ENCODE measurements at places on chromosomes 1 and 21. TPM values are rescaled to one million over a fixed set of nuclear protein-coding genes. Genes with fewer than 3 reads are reported as not detected.

Gene GSTM3
- 2.1 TPM for total RNA-seq

GRCh38 chr1:2322581-2323211 is 68.7 kb downstream of the MORN1 start:
- no peak for DNase-seq

- no peak for DNase-seq
Observed at GRCh38 chr1:34851431-34852105, 8.0 kb downstream of the SMIM12 start.

Gene KIF2C
- 107 TPM for total RNA-seq

Gene AMY1B
- total RNA-seq = not detected

Gene GPR161
- total RNA-seq = 0.97 TPM

DNA sequence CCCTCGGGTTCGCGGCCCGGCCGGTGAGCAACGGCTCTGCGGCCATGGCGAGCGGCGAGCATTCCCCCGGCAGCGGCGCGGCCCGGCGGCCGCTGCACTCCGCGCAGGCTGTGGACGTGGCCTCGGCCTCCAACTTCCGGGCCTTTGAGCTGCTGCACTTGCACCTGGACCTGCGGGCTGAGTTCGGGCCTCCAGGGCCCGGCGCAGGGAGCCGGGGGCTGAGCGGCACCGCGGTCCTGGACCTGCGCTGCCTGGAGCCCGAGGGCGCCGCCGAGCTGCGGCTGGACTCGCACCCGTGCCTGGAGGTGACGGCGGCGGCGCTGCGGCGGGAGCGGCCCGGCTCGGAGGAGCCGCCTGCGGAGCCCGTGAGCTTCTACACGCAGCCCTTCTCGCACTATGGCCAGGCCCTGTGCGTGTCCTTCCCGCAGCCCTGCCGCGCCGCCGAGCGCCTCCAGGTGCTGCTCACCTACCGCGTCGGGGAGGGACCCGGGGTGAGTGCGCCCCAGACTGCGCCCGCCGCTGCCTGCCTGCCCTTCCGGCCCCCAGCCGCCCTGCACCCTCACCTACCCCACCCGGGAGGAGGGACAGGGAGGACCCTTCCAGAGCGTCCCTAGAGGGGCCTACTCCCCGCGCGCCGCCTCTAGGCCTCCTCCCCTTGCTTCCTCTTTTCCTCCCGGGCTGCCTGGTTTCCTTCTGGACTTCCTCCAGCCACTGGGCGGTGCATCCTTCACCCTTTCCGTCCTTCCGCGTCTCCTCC is at the start of gene RNPEP:
RNPEP (plus strand) TSS at position 26 of the 757 bp plus-strand sequence; CDS start at position 45, 19 bp downstream.
- DNase-seq = peak; percentile 67

All from activated CD4-positive, alpha-beta memory T cell treated with anti-CD3 and anti-CD28 coated beads for 36 hours (primary cell).